ENCODE measurements at places on chromosomes 1 and 21.
A peak's percentile ranks its signal among the peaks of the same experiment; 100 is the strongest.

GRCh38 chr1:229167318-229167717, 103.6 kb upstream of the RAB4A start:
- H3K27ac ChIP-seq: no peak overlapping the region
- DNase-seq: no peak
- H3K4me1 ChIP-seq: no peaks in the 10 kb centered on the region

GRCh38 chr1:234315588-234315987, 57.7 kb upstream of the COA6 start:
- H3K4me1 ChIP-seq: no peaks in the 10 kb centered on the region
- no peaks in the 10 kb centered on the region for H3K36me3 ChIP-seq
- DNase-seq: no peak
- H3K27ac ChIP-seq: no peak overlapping the region
- H3K4me3 ChIP-seq: no peak overlapping the region

- no peak for DNase-seq
- no peak overlapping the region for H3K4me3 ChIP-seq
- no peaks in the 10 kb centered on the region for H3K27me3 ChIP-seq
- no peaks in the 10 kb centered on the region for H3K4me1 ChIP-seq
- no peak overlapping the region for H3K27ac ChIP-seq
These were observed 135.4 kb downstream of the NTNG1 start for GRCh38 chr1:107276247-107276646.

DNA sequence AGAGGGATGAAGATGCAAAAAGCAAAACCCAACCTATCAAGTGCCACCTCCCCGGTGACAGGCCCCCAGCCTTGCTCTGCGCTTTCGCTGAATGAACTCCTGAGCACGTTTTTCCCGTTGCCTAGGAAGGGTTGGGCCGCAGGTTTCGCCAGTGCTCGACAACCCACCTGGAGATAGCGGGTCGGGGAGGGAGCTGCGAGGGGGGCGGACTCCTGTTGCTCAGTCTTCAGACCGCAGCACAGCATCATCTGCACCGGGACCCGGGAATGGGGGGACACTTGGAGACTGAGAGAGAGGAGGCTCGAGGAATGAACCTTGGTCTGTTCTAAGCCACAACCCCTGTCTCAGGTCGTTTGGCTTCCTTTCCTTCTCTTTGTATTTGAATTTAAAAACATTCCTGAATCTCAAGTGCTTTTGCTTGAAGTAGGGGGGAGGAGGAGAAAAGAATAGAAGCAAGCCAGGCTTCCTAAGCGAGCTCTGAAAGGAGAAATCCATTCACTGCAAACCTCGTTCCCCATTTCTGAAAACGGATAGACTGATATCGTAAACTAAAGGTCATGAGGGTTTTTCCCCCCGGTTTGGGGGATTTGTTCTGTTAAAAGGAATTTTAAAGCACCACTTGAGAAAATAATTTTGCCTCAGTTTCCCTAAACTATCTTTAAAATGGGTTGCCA, 1.2 kb downstream of the AK5 start:
- peaks cover 16% of the 10 kb centered on the region for H3K4me1 ChIP-seq
- H3K36me3 ChIP-seq: no peaks in the 10 kb centered on the region
- H3K4me3 ChIP-seq: peak overlapping the region; percentile 54
- no peak overlapping the region for H3K27ac ChIP-seq

- DNase-seq: no peak
- no peak overlapping the region for H3K4me3 ChIP-seq
- H3K4me1 ChIP-seq: no peaks in the 10 kb centered on the region
- H3K36me3 ChIP-seq: no peaks in the 10 kb centered on the region
These were observed 2.9 kb upstream of the UBXN10 start for GRCh38 chr1:20183035-20183434.

GRCh38 chr1:163670989-163671757, 349.4 kb downstream of the NUF2 start:
- DNase-seq: no peak
- H3K27me3 ChIP-seq: no peaks in the 10 kb centered on the region
- no peak overlapping the region for H3K4me3 ChIP-seq
- no peaks in the 10 kb centered on the region for H3K36me3 ChIP-seq
- no peak overlapping the region for H3K27ac ChIP-seq
- no peaks in the 10 kb centered on the region for H3K4me1 ChIP-seq

DNA sequence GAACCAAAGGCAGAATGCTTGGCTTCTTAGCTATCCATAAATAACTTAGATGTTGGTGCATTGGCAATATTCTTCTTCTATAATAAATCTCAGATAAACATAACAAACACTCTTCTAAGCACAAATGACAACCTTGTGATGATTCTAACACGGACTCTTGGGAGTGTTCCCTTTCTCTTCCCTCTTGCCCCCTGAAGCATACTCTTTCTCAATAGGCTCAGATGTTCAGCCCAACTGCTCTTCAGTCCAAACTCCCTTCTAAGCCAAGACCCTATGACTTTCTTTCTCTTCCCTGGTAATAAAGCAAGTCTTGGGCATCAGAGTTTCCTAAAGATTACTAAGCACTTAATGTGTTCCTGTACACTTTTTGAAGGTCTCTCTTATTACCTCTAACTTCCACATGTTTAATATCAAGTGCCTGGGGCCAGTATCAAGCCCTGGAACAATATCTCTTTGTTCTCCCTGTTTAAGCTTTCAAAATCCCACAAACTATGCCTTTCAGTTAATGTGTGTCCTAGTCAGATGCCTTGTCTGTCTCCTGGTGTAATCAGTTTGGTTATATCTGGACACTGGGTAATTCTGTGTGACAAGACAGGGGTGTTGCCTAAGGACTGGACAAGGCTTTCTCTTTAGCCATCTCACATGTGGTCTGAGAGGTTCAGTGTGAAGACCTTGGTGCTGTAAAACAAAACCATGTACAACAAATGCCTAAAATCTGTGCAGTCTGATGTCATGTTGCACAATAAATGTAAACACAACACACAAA, 92.9 kb upstream of the IVNS1ABP start:
- H3K4me3 ChIP-seq: no peak overlapping the region
- no peak for DNase-seq
- H3K36me3 ChIP-seq: no peaks in the 10 kb centered on the region

GRCh38 chr1:53305650-53306049, 22.2 kb downstream of the LRP8 start:
- no peak overlapping the region for H3K4me3 ChIP-seq
- H3K4me1 ChIP-seq: no peaks in the 10 kb centered on the region
- no peak overlapping the region for H3K27ac ChIP-seq
- no peak for DNase-seq
- no peaks in the 10 kb centered on the region for H3K36me3 ChIP-seq

GRCh38 chr1:89454845-89455521, 69.6 kb upstream of the LRRC8B start:
- DNase-seq: peak; percentile 73
- no peaks in the 10 kb centered on the region for H3K4me1 ChIP-seq
- no peaks in the 10 kb centered on the region for H3K36me3 ChIP-seq
- H3K4me3 ChIP-seq: no peak overlapping the region
- H3K27me3 ChIP-seq: no peaks in the 10 kb centered on the region
- no peak overlapping the region for H3K27ac ChIP-seq

DNA sequence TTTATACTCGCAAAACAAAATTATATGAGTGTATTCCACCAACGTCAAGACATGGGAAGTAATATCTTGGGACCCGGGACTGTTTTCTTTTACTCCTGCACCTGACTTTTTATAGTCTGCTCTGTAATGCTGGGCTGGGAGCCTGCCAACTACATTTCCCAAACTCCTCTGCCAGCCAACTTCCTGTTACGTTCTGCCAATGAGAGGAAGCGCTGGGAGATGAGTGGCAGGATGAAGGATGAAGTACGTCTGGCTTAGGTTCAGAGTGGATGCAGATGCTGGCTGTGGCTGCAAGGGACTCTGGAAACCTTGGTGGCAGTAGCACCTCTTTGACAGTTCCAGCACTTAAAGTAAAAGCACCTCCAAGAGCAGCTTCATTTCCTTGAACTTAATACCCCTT, 59.6 kb downstream of the USP24 start:
- DNase-seq: no peak
- H3K27ac ChIP-seq: no peak overlapping the region
- no peak overlapping the region for H3K4me3 ChIP-seq
- peaks cover 75% of the 10 kb centered on the region for H3K36me3 ChIP-seq
- H3K27me3 ChIP-seq: no peaks in the 10 kb centered on the region

GRCh38 chr1:79190074-79190473, 183.5 kb upstream of the ADGRL4 start:
- no peaks in the 10 kb centered on the region for H3K36me3 ChIP-seq
- no peak overlapping the region for H3K4me3 ChIP-seq
- DNase-seq: no peak
- H3K27me3 ChIP-seq: no peaks in the 10 kb centered on the region
- H3K4me1 ChIP-seq: no peaks in the 10 kb centered on the region

- H3K27me3 ChIP-seq: no peaks in the 10 kb centered on the region
- H3K4me1 ChIP-seq: peaks cover 8% of the 10 kb centered on the region
- peak; percentile 71 for DNase-seq
- H3K4me3 ChIP-seq: peak overlapping the region; percentile 26
These were observed 3.2 kb downstream of the CLIC4 start for GRCh38 chr1:24748191-24749121.

- H3K4me1 ChIP-seq: peaks cover 27% of the 10 kb centered on the region
- no peak for DNase-seq
- peak overlapping the region; percentile 51 for H3K4me3 ChIP-seq
- H3K36me3 ChIP-seq: no peaks in the 10 kb centered on the region
These were observed 1.2 kb downstream of the CD160 start for GRCh38 chr1:145720556-145720877.

GRCh38 chr1:84117868-84118267, 26.2 kb upstream of the PRKACB start:
- no peaks in the 10 kb centered on the region for H3K4me1 ChIP-seq
- H3K4me3 ChIP-seq: no peak overlapping the region

- DNase-seq: no peak
- no peak overlapping the region for H3K27ac ChIP-seq
- no peaks in the 10 kb centered on the region for H3K36me3 ChIP-seq
- H3K4me3 ChIP-seq: no peak overlapping the region
- no peaks in the 10 kb centered on the region for H3K4me1 ChIP-seq
- no peaks in the 10 kb centered on the region for H3K27me3 ChIP-seq
These were observed 120.4 kb downstream of the EDEM3 start for GRCh38 chr1:184634296-184634695.

DNA sequence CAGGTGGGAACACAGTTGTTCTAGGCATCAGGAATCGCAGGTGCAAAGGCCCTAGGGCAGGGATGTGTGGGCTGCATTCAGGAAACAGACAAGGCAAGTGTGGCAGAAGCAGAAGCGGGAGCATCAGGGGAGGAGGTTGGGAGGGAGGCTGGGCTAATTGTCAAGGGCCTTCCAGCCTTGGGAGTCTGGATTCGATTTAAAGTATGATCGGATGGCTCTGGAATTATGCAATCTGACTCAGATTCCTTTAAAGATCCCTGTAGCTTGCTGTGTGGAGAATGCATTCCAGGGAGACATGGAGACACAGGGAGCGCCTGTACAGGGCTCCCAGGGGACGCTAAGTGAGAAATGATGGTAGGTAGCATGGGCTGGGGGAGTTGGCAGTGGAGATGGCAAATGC, 86.5 kb downstream of the LACTBL1 start:
- no peak overlapping the region for H3K4me3 ChIP-seq
- no peak for DNase-seq
- no peak overlapping the region for H3K27ac ChIP-seq
- H3K4me1 ChIP-seq: no peaks in the 10 kb centered on the region
- no peaks in the 10 kb centered on the region for H3K27me3 ChIP-seq

GRCh38 chr1:237799762-237800474, 90.8 kb downstream of the ZP4 start:
- H3K4me3 ChIP-seq: no peak overlapping the region
- no peaks in the 10 kb centered on the region for H3K36me3 ChIP-seq
- no peaks in the 10 kb centered on the region for H3K4me1 ChIP-seq
- no peaks in the 10 kb centered on the region for H3K27me3 ChIP-seq

DNA sequence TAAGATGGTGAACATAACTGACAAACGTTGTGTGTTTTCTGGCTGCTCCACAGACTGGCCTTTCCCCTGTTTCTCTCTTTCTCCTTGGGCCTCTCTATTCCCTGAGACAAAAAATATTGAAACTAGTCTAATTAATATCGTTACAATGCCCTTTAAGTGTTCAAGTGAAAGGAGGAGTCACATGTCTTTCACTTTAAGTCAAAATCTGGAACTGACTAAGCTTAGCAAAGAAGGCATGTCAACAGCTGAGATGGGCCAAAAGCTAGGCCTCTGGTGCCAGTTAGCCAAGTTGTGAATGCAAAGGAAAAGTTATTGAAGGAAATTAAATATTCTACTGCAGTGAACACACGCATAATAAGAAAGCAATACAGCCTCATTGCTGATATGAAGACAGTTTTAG, 32.2 kb upstream of the FCRL3 start:
- no peak for DNase-seq
- no peak overlapping the region for H3K27ac ChIP-seq
- no peaks in the 10 kb centered on the region for H3K4me1 ChIP-seq
- H3K27me3 ChIP-seq: no peaks in the 10 kb centered on the region
- no peak overlapping the region for H3K4me3 ChIP-seq
- no peaks in the 10 kb centered on the region for H3K36me3 ChIP-seq

GRCh38 chr1:13801232-13801631, 101.2 kb downstream of the PRDM2 start:
- H3K27me3 ChIP-seq: no peaks in the 10 kb centered on the region
- no peak overlapping the region for H3K4me3 ChIP-seq
- no peaks in the 10 kb centered on the region for H3K36me3 ChIP-seq
- peak overlapping the region; percentile 87 for H3K27ac ChIP-seq

- no peaks in the 10 kb centered on the region for H3K36me3 ChIP-seq
- H3K4me1 ChIP-seq: peaks cover 7% of the 10 kb centered on the region
- peak overlapping the region; percentile 62 for H3K27ac ChIP-seq
- H3K27me3 ChIP-seq: no peaks in the 10 kb centered on the region
- peak overlapping the region; percentile 5 for H3K4me3 ChIP-seq
- DNase-seq: peak; percentile 90
These were observed 36.3 kb downstream of the IFNAR1 start for GRCh38 chr21:33360881-33361602.

- no peak for DNase-seq
- no peaks in the 10 kb centered on the region for H3K36me3 ChIP-seq
- H3K27me3 ChIP-seq: no peaks in the 10 kb centered on the region
- peaks cover 5% of the 10 kb centered on the region for H3K4me1 ChIP-seq
These were observed 79.8 kb downstream of the EPHB2 start for GRCh38 chr1:22790232-22791008.

- H3K27me3 ChIP-seq: no peaks in the 10 kb centered on the region
- peak; percentile 71 for DNase-seq
- peaks cover 25% of the 10 kb centered on the region for H3K4me1 ChIP-seq
These were observed 67.5 kb upstream of the PRDX6 start for GRCh38 chr1:173409613-173410012.

DNA sequence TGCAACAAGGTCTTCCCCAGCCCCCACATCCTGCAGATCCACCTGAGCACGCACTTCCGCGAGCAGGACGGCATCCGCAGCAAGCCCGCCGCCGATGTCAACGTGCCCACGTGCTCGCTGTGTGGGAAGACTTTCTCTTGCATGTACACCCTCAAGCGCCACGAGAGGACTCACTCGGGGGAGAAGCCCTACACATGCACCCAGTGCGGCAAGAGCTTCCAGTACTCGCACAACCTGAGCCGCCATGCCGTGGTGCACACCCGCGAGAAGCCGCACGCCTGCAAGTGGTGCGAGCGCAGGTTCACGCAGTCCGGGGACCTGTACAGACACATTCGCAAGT, 3.8 kb downstream of the ZBTB18 start:
- no peak overlapping the region for H3K4me3 ChIP-seq
- no peaks in the 10 kb centered on the region for H3K27me3 ChIP-seq
- H3K36me3 ChIP-seq: peaks cover 22% of the 10 kb centered on the region
- DNase-seq: no peak
